ENCODE measurements at places on chromosomes 3 and 15.

GRCh38 chr3:115239717-115240116 is 92.6 kb upstream of the ZBTB20 start:
- no peak for DNase-seq

GRCh38 chr3:50001511-50001910 is 61.6 kb downstream of the RBM6 start:
- DNase-seq: no peak

DNA sequence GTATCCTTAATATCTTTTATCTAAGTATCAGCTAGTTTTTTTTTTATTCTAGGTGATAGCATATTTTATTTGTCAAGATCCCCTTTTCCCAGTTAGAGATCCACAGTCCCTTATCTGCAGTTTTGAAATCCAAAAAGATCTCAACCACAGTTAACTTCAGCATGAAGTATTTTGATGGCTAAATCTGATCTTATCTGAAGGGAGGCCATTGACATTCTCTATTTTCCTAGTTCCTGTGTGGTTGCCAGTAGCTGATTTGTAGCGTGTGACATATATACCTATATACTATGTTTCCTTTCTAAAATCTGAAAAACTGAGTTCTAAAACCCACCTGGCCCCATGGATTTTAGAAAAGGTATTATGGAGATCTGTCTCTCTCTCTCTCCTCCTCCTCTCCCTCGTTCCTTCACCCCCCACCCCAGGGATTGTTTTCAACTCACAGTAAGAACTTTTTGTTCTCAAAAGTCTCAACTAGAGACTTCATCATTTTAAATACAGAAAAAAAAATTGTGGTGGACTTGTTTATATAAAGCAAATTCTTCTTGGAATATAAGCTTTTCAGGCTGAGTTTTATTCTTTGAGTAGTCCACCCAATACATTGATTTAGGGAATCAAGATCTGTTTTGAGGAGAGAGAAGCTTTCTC is 12.3 kb downstream of the TCF12 start:
- no peak for DNase-seq

DNA sequence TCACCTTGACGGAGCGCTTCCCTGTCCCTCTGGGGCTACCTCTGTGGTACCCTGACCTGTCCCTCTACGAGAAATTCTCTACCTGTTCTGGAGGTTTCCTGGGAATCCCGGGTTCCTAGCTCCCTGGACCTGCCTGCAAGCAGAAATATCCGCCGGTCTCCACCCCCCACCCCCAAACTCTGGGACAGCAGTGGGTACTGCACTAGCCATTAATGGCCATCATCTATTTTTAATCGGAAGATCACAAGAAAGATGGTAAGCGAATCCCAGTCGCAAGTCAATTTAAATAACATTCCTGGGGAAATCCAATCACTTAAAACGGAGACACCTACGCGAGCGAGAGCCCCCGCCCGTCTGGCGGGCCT is 429 bp upstream of the C3orf80 start:
- DNase-seq: no peak

DNA sequence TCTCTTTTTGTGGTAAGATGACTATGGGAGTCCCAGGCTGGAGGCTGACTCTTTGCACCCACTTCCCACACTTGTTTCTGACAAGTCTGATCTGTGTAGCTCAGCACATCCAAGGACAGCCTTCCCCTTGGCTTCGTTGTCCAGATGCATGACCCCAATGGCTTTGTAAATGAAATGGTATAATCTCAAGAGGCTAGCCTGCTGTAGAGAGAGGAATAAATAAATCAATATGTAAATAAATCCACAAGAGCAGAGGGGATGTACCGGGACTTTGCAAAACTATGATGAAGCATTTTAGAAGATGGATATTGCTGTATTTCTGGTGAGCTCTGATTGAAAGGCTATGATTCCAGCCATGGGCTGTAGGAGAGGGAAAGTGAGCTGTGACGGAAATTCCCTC is 79.9 kb upstream of the NEO1 start:
- no peak for DNase-seq

DNA sequence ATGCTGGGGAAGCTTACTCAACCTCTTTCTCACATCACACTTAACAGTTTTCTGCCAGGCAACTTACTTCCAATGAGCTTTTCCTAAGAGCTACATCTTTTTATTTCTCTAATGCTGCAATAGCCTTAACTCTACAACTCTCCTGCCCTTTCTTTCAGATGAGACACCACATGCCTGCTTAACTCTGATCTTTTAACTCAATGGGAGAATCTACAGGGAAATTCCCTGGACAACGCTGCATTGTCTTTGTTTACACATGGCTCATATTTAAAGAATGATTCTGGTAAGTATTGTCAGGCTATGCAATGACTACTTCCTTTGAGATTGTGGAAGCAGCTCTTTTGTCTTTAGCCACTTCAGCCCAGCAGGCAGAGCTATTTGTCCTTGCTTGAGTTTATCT is 353.1 kb upstream of the BCHE start:
- DNase-seq: no peak

- DNase-seq: no peak
These were observed 25.3 kb upstream of the SLC28A1 start for GRCh38 chr15:84859144-84859543.

DNA sequence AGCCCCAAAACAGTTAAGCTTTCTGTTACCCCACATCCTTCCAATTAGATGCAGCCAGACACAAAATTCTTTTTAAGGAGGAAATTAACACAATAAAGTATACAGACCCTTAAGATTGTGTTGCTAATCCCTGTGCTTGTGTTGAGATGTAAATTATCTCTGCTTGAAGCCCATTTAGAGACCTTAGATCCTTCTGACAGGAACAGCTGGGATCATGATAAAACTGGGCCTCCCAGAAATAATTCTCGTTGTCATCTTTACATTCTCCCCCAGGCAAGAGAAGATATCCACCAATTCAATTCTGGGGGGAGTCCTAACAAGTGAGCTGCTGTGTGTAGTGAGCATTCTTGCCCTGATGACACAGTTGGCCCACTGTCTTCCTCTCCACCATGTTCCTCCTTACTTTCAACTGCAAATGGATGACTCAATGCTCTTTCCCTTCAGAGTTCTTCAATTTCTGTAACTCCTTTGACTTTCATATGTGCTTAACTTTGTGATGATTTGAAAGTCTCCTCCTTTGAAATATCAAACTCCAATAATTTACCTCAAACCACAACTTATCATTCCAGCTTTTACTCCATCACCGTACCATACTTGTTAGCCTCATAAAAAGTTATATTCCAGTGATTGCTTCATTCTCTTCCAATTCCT is 186.6 kb downstream of the RAP2B start:
- DNase-seq: no peak

- DNase-seq: no peak
These were observed 9.0 kb downstream of the SLC24A1 start for GRCh38 chr15:65630760-65631159.

DNA sequence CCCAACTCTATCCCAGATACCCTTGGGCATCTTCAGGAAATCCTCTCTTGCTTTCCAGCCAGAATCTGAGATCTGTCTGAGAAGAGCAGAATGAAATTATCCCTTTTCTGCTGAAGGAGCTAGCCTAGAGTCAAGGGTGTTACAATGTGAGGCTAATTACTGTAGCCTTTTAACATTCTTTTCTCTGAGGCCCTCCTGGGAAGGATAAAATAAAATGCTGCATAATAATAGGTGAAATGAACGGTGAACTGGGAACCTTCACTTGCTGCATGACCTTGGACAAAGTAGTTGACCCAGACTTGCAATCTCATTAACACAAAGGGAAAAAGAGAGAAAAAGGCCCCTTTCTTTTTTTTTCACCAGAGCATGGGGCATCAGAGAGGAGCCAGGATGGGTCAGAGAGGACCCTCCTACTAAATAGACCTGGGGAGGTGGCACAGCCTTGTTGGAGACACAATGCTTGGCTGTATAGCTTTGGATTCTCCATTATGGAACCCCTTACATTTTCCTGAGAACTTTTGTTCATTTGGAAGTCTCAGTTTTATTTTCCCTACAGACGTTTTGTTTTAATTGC is 137.0 kb upstream of the LIPC start:
- no peak for DNase-seq

DNA sequence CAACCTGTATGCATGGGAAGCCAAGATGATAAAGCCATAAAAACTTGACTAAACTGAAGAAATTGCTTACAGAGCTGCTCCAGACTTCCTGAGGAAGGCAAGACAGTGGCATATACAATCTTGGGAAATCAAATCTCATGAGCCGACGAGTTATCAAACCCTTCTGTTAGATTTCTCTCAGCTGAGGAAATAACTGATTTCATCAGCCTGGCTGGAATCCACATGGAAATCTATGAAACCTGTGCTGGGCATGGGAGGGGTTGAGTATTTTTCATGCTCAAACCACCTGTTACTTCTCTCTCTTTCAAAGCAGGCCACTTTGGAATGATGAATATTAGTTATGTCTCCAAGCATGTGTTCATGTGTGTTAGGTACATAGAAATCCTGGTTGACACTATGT is 727.7 kb downstream of the FHIT start:
- DNase-seq: no peak

GRCh38 chr15:94164202-94164807 is 67.1 kb upstream of the MCTP2 start:
- DNase-seq: peak; percentile 28

- no peak for DNase-seq
These were observed 14.4 kb downstream of the POLG start for GRCh38 chr15:89320200-89320599.

GRCh38 chr15:55389264-55389607 is 18.9 kb downstream of the CCPG1 start:
- no peak for DNase-seq

Data from hematopoietic multipotent progenitor cell (in vitro differentiated cells).